Gastrocnemius medialis (tissue), 4 donors: ENCODE measurements at places on chromosomes 12 and 14. TPM values are rescaled to one million over a fixed set of nuclear protein-coding genes. Genes with fewer than 3 reads are reported as not detected.
A peak's percentile ranks its signal among the peaks of the same experiment; 100 is the strongest.

GRCh38 chr14:24378981-24379906 lies 11.3 kb downstream of the NFATC4 start:
- no peak for DNase-seq
- no peaks in the 10 kb centered on the region for H3K27me3 ChIP-seq
- no peak overlapping the region for H3K27ac ChIP-seq

DNA sequence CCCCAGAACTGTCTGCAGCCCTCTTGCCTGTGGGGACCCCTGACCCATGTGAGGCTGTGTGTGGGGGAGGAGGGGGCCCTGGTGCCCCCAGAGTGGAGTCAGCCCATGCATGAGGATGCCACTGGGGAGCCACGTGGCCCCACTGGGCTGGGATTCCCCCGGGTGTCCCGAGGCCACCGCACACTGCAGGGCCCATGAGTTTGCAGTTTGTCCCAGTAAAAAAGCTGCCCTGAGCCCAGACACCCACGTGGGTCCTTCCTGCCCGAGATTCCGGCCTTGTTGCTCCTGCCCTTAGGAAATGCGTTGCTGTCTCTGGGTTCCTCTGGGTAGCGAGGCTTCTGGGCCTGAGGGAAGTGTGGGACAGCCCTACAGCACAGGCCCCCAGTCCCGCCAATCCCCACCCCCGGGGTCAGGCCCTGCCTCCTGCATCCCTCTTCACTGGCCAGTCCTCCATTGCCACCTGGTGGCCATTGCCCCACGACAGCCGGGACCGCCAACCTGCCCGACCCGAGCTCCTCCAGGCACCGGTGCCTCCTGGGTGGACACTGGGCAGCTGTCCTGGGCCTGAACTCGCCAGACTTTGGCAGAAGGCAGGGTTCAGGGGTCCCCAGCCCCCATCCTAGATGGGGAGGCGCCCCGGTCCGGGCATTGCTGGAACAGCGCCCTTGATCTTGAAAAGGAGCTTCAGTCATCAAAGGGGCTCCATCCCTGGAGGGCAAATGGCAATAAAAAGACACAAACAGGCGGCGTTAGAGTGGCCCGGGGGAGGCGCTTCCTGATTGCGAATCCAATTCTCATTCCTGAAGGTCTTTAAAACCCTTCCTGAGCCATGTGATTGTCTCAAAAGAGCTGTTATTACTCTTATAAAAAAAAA lies 15.6 kb upstream of the C14orf180 start:
- H3K36me3 ChIP-seq, result no peaks in the 10 kb centered on the region
- H3K27me3 ChIP-seq, result peaks cover 17% of the 10 kb centered on the region
- H3K27ac ChIP-seq, result no peak overlapping the region
- peak; percentile 37 for DNase-seq
- no peak overlapping the region for H3K4me3 ChIP-seq

GRCh38 chr12:112130441-112130998 lies 5.2 kb downstream of the TRAFD1 start:
- no peaks in the 10 kb centered on the region for H3K27me3 ChIP-seq
- no peak overlapping the region for H3K4me3 ChIP-seq
- no peak for DNase-seq
- H3K4me1 ChIP-seq, result peaks cover 33% of the 10 kb centered on the region

- H3K36me3 ChIP-seq, result no peaks in the 10 kb centered on the region
- no peak overlapping the region for H3K4me3 ChIP-seq
- H3K27me3 ChIP-seq, result no peaks in the 10 kb centered on the region
- no peak for DNase-seq
Observed at GRCh38 chr12:123050913-123051312, 70.4 kb downstream of the ARL6IP4 start.

RTL1 gene
- total RNA-seq, result not detected

KIF26A gene
- 1.4 TPM for total RNA-seq

USP44 gene
- total RNA-seq, result 0.31 TPM
